Osteoblast (primary cell): ENCODE measurements at places on chromosomes 1 and 21. TPM values are rescaled to one million over a fixed set of nuclear protein-coding genes. Genes with fewer than 3 reads are reported as not detected.

The LRRC71 gene
- total RNA-seq = 0.36 and 0.59 TPM in 2 replicates

The TNFRSF14 gene
- 29.2 and 36.6 TPM in 2 replicates for total RNA-seq

The LRRC8B gene
- total RNA-seq = 1.2 and 1.4 TPM in 2 replicates

The SGIP1 gene
- total RNA-seq = 17.4 and 31.5 TPM in 2 replicates

The SELP gene
- not detected in 2 replicates for total RNA-seq
